ENCODE measurements at places on chromosomes 6 and 20.
A peak's percentile ranks its signal among the peaks of the same experiment; 100 is the strongest.

DNA sequence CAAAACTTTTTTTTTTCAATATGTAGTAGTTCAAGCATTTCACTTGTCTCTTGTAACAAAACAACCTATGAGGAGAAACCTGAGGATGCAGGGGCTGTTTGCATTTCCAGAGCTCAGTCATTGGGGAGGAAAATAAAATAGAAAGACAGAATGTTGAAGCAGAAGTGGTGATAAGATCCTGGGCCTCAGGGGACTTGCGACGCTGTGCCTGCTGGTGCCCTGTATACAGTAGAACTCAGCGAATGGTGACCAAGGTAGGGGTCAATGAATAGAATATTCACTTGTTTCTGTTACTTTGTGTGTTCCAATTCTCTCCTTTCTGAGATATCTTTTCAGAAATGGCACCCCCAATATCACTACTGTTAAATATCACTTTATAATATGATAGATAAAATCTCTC is 271.6 kb downstream of the FARS2 start:
- no peak for DNase-seq

GRCh38 chr20:5654557-5654956 is 95.6 kb upstream of the SHLD1 start:
- DNase-seq, result peak; percentile 1

- DNase-seq, result no peak
Observed at GRCh38 chr20:23225407-23226060, 125.1 kb upstream of the NXT1 start.

DNA sequence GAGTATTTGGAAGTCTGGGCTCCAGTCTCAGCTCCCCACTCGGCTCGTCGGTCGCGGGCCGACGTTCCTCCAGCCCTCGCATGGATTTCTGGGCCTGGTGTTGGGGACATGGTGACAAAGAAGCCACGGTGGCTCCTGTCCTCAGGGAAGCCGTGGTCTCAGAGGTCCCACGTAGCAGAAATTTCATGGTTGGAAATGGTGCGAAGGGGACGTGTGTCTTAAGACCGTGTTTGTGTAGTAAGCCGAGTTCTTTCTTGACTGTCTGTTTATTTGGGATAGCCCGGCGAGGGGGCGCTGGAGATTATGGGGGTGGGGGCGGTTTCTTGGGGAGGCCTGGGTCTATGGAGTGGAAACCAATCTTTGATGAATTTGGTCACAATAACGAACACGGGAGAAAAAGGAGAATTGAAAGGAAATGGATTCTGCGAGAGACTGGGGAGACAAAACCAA is 23.5 kb upstream of the MAP3K7 start:
- DNase-seq, result no peak

All from NCI-H1417 treated with DMSO at 0.1 percent for 48 hours (cell line).